Esophagus muscularis mucosa (tissue), 4 donors: ENCODE measurements at places on chromosomes 11 and 22.
A peak's percentile ranks its signal among the peaks of the same experiment; 100 is the strongest.

DNA sequence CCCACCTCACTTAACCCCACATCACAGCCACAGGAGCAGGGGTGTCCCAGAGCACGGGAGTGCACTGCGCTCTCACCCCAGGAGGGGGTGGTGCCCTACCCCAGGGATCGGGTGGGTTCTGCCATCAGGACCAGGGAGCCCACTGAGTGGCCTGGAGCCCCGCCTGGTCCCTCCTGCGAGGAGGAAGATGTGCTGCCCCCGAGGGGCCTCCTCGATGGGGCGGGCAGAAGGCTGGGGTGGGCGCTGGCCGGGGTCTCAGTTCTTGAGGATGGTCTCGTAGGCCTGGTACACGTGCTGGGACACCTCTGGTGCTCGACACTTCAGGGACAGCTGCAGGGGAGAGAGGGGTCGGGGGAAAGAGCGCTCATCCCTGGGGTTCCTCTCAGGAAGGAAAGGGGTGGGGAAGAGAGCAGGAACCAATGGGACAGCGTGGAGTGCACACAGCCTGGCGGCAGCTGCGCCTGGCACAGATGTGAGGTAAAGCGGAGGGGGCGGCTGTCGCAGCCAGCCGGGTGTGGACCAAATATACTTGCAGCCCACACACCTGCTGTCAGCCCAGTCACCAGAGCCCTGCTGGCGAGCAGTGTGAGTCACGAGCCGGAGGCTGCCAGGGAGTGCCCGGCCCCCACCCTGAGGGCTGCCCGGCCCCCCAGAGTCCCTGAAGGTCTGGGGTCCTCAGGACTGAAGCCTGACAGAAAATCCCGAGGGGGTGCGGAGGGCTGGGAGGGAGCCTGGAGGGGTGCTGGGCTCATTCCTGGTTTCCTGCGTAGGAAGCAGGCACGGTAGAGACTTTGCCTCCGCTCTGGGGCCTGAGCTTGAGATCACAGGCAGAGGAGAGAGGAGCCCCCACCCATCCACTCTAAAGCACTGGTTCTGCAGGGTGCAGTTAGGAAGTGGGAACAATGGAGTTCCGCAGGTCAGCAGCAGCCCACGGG, 13.3 kb upstream of the RASL10A start:
- no peak for DNase-seq

- DNase-seq = no peak
Observed at GRCh38 chr11:119729951-119730613, 1.1 kb upstream of the NECTIN1 start.

DNA sequence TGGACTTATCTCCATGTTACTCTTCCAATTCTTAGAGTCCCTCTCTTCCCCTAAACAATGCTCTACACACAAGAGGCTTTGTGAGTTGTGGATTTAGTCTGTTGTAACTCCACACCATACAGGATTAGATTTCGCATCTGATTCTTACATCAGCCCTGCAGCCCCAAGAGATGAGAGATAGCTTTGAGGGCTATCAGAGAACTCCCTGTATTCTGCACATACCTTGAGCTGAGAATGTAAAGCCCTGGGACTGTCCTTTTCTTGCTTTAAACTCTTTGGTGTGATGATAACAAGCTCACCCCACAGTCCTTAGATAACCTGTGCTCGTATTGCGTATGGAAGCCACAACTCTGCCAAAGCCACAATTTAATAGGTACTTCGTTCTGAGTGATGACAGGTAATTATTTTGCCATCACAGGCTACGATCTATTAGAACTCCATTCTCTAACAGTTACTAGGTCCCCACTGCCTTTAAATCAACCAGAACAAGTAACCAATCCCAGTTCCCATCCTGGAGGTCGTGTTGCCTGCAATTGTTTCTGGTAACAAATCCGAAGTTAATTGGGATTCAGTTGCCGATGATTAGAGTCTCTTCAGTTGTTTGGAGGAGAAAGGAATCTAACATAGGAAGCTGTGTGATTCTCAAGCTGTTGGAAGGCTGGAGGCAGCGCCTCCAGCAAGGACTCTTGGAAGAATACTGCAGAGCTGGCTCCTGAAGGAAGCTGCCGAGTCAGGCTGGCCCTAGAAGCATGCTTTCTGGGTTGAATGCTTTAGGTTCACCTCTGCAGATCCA, 1.3 kb upstream of the PARVG start:
- DNase-seq = no peak

DNA sequence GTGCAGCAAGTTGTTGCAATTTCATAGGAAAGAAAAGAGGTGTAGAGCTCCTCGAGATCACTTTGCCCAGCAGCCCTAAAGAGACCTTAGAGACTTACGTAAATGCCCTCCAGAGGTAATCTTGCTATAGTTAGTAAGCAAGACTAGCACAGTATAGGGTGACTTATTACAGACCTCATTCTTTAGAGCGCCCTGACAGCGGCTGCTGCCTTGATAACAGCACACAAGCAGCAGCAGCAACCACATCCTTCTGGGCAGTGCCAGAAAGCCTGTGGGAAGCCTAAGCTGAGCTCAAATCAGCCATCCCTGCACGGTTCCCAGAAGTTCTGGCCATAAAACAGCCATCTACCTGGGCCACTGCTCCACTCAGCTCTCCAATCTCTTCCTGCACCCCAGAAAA, 22.6 kb upstream of the OR56B1 start:
- no peak for DNase-seq

GRCh38 chr11:119368121-119369034, 13.1 kb downstream of the USP2 start:
- no peak for DNase-seq

- no peak for DNase-seq
Observed at GRCh38 chr11:73521621-73522020, 76.3 kb downstream of the FAM168A start.

DNA sequence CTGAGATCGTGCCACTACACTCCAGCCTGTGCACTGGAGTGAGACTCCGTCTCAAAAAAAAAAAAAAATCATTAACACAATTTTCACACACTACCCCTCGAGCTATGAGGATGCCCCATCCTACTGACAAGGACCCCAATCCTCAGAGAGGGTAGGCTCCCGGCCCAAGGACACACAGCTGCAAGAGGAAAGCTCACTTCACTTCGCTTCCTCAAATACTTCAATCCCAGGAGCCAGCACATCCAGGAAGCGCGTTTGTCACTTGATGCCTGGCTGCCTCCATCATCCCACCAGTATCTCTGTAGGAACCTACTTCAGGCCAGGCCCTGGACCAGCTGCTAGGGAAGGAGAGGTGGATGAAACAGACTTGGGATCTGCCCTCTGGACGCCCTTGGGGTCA, 144.0 kb downstream of the CRYBB2 start:
- no peak for DNase-seq

- DNase-seq = no peak
Observed at GRCh38 chr11:124346311-124346955, 26.4 kb upstream of the OR8D2 start.

DNA sequence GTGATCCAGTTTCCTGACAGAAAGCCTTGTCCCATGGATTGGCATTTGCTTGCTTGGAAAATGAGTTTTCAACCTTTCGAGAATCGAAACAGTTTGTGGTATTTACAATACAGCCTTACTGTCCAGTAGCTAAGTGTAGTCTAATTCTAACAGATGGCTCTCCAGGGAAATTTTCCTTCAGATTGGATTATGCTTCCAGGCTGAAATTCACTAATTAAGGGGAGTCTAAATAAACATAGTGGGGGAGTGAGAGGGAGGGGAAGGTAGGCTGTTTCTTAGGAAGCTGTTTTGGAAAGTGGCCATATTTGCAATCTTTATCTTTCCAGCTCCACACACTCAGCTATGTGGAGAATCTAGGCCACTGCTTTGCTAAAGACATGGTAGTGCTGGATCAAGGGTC, 81.3 kb downstream of the SYT9 start:
- DNase-seq = peak; percentile 12

- peak; percentile 81 for DNase-seq
Observed at GRCh38 chr22:19287076-19287707, 4.3 kb downstream of the CLTCL1 start.

- no peak for DNase-seq
Observed at GRCh38 chr11:20029193-20029592, 131.1 kb downstream of the DBX1 start.

- no peak for DNase-seq
Observed at GRCh38 chr11:134521452-134522289, 109.6 kb upstream of the B3GAT1 start.

GRCh38 chr11:72624496-72625201, 49.6 kb downstream of the PDE2A start:
- DNase-seq = no peak

DNA sequence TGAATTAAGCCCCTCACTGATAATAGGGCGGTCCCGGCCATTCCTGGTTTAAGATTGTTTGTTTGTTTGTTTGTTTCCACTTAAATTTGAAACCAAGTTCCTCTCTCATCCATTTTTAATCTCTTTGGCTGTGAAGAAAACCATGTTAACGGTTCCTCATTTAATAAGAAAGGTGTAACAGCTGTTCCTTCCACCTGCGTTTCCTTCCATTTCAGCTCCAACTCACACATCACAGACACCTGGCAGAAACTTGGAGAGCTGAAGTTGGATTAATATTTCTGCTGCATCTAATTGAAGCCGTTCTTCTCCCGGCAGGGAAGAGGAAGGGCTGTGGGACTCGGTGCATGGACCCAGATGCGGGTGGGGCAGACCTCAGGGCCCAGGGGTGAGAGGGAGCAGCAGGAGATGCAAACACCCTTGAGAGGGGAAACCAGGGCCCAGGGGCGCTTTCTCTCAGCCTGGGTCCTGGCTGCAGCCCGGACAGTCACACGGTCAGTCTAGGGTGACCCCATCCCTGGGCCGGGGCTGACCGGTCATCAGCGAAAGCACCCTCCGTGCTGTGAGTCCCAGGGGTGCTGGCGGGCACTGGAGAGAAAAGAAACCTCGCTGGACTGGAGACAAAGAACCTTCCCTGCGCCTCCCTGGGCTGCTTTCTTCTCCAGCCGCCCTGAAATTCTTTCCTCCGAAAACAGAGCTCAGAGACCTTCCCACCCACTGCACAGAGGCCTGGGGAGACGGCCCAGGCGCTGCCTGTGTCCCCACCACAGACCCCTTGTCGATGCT, 242.0 kb downstream of the BRD1 start:
- DNase-seq = no peak

DNA sequence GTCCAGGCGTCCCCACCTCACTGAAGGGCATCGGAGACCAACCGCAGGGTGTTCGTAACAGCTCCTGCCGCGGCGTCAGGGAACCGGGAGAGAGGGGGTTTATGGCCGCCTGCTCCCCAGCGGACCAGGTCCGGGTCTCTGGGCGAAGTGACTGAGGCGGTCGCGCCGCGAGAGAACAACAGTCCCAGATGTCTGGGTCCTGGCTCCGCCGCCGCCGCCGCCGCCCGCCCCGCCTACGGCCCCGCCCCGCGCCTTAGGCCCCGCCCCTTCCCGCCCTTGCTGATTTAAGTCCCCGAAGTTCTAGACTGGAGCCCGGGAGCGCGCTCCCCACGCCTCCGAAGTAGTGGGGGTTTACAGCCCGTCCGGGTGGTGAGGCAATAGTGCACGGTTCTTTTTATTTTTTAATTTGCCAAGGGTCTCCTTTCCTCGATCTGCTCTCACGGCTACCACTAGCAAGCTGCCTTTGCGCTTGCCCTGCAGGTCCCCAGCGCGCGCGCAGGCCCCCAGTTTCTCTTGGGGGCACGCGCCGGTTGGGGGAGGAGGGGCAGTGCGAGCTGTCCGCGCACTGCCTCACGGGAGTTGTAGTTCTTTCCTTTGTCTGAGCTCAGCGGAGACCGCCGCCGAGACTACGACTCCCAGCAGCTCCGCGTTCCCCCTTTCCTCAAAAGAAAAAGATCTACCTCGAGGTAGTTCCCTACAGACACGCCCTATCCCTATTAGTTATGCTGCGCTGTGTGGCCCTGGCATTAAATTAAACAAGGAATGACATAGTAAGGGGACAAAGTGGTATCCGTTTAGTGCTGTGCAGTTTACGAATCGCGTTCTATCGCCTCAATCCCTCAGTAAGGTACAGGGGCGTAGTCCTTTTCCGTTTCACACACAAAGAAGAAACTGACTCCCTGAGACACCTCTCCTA, at the start of gene PGM2L1:
Gene PGM2L1 (minus strand): TSS at position 190 of the 916 bp plus-strand sequence. CDS start 272 bp downstream, outside the sequence.
- peak; percentile 98 for DNase-seq

GRCh38 chr11:129247135-129247534, 55.0 kb upstream of the ARHGAP32 start:
- DNase-seq = no peak

DNA sequence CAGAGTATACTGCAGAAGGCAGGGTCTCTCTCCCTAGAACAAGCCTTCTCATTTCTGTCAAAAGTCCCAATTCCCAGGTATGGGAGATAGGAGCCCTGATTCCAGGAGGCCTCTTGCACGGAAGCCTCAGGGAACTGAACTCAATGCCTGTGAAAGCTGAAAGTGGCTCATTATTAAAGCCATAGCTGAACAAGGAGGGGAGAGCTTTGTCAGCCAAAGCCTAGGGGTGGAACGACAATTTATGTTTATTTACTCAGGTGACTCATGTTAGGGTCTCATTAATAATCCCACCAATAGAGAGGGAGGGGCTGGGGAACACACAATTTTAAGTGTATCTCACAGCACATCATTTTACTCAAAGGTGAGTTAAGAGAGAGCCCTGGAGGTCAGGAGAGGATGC, 44.9 kb downstream of the DSCAML1 start:
- no peak for DNase-seq

DNA sequence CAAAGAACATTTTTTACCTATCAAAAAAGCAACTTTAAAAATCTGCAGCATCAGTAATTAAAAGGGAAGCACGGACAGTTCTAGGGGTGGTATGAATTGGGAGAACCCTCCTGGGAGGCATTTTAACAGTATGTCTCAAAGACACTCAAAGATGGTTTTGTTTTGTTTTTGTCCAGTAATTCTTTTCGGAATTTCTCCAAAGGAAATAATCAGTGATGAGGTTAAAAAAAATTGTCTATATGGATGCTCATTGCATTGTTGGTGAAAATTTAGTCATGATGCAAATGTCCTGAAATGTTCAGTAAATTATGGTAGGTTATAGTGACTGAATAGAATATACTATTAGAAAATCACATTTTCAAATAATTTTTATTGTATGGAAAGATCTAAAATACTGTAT, 115.1 kb downstream of the ATXN10 start:
- DNase-seq = no peak
